ENCODE measurements at places on chromosomes 7 and 10.
A peak's percentile ranks its signal among the peaks of the same experiment; 100 is the strongest.

DNA sequence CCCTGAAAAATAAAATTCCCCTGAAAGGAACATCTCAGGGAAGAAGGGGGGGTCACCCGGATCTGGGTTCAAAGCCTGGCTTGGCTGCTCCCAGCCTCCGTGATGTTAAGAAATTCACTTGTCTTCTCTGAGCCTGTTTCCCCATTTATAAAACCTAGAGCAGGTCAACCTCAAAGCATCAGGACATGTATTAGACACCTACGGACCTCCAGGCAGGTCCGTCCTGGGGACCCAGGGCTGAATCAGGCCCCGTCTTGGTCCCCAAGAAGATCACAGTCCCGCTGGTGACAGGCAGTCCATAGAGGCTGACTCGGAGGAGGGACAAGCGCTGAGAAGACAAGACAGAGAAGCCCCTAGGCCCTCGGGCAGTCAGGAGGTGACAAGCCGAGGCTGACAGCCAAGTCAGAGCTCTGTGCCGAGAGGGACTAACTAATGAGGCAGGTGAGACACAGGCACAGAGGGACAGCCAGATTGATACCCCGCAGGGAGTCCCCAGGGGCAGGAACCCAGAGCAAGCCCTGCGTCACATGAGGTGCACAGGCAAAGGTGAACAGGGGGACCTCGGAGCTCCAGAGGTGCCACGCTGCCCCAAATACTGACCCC is 2.9 kb downstream of the MYL10 start:
- no peak for DNase-seq

GRCh38 chr7:151410405-151411390 is 860 bp upstream of the WDR86 start:
- no peak for DNase-seq

- no peak for DNase-seq
These were observed 13.6 kb downstream of the PON2 start for GRCh38 chr7:95421000-95421846.

GRCh38 chr7:21938463-21938862 is 7.2 kb downstream of the CDCA7L start:
- no peak for DNase-seq

GRCh38 chr10:5806745-5807144 is 6.5 kb downstream of the GDI2 start:
- DNase-seq = no peak

DNA sequence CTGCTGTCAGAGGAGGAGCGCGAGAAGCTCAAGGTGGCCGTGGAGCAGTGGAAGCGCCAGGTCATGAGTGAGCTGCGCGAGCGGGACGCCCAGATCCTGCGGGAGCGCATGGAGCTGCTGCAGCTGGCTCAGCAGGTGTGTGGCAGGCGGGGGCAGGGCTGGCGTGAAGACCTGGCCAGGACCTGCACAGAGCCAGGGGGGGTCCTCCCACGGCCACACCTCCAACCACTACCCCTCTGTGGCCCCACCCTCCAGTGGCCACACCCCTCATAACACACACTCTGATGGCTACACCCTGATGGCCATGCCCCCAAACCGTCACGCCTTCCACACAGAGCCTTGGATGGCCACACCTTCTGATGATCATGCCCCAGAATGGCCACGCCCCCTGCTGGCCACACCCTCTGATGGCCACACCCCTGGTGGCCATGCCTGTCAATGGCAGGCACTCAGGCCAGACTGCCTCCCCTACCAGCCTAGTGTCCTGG is 23.4 kb upstream of the DPYSL4 start:
- peak; percentile 69 for DNase-seq

DNA sequence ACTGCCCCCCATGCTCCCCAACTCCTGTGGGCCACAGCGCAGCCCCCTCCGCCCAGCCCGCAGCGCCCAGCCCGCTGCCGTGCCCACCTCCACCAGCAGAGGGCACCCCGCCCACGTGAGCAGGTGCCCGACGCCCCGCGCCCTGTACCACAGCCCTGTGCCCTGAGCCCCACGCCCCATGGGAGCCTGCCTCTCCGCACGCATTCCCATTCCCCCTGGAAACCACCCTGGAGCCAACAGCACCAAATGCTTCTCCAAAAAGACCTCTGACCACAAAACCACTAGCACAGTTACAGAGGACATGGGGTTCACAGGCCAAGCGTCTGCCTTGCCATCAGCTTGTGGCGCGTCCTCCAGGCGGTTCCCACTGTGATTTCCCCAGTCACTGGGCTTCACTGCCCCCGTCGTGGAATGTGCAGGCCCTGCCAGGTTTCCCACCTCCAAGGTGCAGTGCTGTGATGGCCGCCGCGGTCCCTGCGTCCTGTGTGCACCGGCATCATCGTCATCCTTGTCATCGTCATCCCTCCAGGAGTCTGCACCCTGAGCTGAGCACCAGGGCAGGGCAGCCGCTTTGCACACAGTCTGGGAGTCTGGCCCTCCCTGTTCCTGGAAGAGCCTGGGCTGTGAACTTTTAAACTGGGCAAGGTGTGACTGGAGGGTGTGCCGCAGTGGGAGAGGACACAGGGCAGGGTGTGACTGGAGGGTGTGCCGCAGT is 61.7 kb downstream of the PWWP2B start:
- no peak for DNase-seq

GRCh38 chr7:12017046-12017445 is 185.0 kb upstream of the THSD7A start:
- no peak for DNase-seq

Data from stimulated activated CD4-positive, alpha-beta T cell treated with anti-CD3 and anti-CD28 coated beads, Interleukin-4, amount 100 ng/mL, for 48 hours (primary cell).